ENCODE measurements at places on chromosomes 6 and 20.

DNA sequence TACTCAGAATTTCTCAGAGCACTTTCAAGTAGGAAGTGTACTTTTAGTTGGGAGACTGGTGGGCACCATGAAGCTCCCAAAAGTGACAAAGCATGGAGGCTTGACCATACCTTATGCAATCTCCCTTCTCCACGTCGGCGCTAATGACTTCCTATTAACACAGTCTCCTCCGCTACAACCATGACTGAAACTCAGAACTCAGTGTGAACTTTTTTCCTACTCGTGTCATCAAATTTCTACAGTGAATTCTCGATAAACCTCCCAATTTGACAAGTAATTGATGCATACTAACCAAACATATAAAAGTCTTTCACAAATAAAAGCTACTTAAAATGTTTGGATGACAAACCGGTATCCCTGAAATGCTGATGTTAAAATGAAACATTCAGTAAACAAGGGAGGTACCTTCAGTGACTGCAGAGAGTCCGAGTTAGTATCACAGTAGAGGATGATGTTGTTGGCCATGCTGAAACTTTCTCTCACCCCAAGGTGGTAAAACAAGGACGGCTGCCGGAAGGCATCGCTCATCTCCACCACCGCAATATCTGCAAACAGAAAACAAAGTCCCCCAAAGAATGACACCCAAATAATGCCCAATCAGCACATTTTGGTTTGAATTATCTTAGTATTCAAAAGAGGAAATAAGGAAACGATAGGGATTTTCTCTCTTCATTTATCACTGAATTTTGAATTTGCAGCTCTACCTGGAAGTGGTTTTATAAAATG, 72.1 kb downstream of the MAP3K5 start:
- DNase-seq = no peak

- DNase-seq = no peak
These were observed 91.3 kb downstream of the PSMB1 start for GRCh38 chr6:170461556-170462365.

GRCh38 chr20:36465109-36466080, 75.9 kb upstream of the MYL9 start:
- peak; percentile 87 for DNase-seq

DNA sequence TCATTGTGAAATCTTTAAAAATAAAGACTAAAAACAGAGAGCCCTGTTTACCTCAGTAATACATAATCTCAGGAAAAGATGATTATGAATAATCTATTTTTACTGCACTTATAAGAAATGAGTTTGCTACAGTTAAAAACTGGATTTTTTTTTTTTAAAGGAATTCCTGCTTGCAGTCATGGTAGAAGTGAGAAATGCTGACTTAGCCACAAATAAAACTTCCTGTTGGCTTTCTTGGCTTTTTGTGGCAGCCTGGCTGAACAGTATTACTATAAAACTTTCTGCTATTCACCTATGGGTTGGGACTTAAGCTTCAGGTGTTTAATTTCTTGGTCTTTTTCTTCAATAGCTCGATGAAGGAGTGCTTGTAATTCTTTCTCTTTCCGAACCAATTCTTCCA, 12.0 kb upstream of the MAP7 start:
- DNase-seq = no peak

GRCh38 chr20:10448270-10449156, 13.4 kb downstream of the SLX4IP start:
- DNase-seq = no peak

DNA sequence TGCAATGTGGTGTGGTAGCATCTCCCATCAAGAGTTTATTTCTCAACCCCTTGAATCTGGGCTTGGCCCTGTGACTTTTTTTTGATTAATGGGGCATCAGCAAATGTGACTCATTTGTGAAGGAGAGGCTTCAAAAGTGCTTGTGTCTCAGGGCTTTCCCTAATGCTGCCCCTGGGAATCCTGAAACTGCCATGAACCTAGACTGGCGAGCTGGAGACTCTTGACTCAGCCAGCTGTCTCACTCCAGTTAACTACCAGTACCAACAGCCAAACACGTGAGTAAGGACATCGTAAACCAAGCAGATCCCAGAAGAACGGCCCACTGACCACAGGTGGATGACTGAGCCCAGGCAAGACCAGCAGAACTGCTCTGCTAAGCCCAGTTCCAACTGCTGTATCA, 72.8 kb upstream of the ADTRP start:
- peak; percentile 98 for DNase-seq

DNA sequence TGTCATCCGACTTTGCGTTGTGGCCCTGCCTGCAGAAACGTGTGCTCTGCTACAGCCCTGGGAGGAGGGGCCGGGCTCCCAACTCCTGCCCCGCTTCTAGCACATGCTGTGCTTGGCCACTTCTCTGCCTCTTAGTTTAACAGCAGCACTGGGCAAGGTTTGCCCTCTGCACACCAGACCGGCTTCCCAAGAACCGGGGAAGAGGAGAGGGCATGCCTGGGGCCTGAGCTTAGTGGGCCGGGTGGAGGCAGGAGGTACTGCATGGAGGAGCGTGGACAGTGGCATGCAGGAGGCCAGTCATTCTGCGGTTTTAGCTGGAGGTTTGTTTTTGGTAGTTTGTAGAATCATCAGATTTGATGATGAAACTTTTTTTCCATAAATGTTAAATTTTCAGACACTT, 45.5 kb downstream of the CEP43 start:
- DNase-seq = no peak

- DNase-seq = no peak
These were observed 53.7 kb downstream of the JARID2 start for GRCh38 chr6:15299430-15300131.

- DNase-seq = no peak
These were observed 9.3 kb upstream of the ARID1B start for GRCh38 chr6:156767603-156768467.

DNA sequence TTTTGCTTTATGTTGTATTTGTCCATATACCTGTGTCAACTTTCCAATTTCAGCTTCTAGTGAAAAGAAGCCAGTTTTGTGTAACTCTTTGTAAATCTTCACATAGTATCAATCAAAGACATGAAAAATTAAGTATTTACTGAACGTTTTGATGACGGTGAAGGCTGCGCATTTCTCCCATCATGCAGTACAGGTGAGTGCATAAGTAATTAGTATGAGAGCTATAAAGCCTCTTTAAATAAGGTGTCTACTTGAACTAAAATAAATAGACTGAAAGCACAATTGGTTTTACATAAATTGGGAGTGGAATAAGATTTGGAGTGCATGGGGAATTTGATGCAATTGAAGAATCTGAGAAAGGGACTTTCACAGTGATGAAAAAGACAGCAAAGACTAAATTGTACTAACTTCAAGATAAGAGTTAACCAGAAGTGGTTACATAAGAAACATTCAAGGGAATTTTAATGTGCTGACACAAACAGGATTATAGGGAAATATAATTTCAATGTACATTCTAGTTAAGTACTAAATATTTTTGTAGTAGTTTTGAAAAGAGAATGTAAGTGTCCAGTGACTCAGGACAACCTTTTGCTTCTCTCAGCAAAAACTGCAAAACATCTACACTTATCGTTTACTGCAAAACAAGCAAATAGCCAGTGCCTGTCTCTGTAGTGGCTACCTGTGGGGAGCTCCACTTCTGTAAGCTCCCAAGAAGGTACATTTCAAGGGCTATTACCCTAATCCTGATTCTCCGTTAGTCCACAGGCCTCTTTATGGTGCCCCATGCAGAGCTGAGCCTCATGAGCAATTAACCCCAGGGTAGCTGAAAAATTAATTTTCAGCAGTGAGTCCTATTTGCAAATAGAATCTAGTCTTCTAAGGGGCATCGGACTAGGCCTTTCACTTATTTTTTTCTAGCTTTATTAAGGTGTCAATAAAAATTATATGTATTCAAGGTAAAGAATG, 13.0 kb downstream of the TENT5A start:
- no peak for DNase-seq

GRCh38 chr6:45836984-45837383, 178.7 kb downstream of the CLIC5 start:
- no peak for DNase-seq

DNA sequence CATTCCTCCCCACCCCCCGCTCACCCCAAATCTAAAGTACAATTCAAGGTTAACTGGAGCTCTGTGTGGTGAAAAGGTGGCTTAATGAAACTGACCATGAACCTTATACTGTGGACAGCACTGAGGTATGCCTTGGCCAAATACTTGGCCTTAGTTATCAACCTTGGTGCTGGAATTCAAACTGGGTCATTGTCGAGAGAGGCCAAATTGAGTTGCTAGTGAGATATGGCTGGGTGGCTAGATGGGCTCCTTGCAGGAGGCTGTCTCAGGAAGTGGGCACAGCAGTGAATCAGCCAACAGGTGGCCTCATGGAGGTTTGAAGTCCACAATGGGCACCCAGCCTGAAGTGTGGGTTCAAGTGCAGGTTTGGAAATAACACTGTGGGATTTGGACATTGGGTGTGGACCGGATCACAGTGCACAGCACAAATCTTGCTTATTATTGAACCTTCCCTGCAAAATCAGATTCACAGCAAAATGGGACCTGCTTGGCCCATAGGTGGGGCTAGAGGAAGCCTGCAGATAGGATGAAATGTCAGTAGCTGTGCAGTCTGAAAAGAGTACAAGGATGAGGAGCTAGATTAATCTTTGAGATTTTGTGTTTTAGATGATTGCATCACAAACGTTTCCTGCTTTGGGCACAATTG, 5.6 kb upstream of the BTBD3 start:
- no peak for DNase-seq

DNA sequence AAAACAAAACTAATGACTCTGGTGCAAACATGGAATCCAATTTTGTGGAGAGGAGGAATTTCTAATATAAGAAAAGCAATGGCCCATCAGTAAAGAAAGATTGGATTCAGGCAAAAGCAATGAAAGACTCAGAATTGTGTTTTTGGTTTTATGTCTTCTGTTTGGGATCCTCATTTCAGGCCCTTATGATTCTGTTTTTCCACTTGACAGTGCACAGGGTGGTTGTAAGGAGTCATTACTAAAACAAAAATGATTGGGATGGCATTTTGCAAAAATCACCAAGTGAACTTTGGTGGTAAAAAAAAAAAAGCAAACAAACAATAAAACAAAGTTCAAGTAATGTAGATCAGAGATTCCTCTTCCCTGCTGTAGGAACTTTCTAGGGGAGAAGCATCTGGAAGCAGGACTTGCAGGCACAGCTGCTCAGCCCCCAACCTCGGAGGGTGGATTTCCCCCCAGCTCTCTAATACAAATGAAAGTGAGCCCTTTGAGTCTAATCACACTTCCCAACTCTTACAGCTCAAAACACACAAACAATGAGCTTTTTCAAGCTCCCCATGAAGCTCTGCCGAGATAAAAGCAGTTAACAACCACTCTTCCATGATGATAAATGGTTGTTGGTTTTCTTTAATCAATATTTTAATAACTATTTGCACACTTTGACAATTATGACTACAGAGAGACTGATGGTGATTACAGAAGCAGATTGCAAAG, 177.7 kb downstream of the ZDHHC14 start:
- no peak for DNase-seq

- no peak for DNase-seq
These were observed 47.2 kb downstream of the FILIP1 start for GRCh38 chr6:75446241-75446880.

DNA sequence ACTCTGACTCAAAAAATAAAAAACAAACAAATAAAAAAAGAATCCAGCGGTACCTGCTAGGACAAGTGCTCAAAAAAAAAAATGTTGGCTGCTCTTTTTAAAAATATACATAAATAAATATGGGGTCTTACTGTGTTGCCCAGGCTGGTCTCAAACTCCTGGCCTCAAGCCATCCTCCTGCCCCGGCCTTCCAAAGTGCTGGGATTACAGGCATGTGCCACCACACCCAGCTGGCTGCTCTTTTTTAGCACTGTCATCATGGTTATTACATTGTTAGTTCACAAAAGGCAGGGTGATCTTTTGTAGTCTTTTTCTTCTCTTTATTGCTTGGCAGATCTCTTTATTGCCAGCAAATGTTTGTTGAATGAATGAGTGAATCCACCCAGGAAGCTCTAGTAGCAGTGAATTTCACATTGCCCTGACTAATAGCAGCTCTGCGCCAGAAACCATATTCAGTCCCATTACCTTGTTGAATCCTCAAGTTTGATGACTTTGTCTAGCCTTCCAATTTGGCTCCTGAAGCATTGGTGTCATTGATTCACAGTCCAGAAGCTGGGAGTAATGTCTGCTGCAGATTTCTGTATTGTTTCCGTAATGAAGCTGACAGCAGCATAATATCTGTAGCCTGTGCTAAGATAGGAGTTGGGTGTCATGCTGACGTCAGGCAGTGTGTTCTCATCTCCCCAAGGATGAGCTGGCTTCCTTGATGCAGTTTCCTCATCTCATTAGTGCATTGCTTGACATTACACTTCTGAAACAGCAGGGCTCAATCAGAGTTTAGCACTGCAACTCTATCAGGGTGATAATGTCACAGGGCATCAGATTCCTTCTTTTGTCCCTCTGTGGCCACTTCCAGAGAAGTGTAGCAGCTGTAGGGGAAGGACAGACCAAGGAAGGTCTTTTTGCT, 84.9 kb upstream of the TGM3 start:
- no peak for DNase-seq

DNA sequence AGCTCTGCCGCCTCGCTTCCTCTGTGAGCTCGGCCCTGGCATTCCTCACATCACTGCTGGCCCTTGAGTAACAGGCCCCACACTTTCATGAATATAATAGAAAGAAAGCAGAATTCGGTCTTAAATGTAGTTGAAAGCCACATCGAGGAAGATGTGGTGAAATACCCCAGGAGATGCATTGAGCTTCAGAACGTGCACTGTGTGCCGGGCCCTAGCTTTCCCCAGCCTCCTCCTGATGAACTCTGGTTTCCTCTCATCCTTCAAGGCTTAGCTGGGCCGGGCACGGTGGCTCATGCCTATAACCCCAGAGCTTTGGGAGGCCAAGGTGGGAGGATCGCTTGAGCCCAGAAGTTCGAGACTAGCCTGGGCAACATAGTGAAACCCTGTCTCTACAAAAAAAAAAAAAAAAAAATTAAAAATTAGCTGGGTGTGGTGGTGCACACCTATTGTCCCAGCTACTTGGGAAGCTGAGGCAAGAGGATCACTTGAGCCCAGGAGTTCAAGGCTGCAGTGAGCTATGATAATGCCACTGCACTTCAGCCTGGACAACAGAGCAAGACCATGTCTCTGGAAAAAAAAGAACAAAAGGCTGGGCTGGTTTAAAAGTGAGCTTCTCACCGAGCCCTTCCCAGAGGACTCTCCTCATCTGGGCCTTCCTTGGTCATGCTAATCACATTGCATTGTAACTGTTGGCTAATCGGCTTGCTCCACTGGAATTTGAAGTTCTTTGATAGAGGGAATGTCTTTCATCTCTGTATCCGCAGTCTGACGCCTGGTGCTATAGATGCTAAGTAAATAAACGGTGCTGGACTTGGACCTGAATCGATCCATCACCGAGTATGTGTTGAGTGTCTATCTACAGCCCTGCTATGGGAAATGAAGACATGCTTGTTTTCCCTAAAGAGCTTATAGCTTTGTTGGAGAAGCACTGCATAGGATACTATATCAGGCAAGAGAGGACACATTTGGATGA, 43.8 kb upstream of the FOXQ1 start:
- no peak for DNase-seq

GRCh38 chr20:54205450-54205849, 2.4 kb upstream of the PFDN4 start:
- no peak for DNase-seq

GRCh38 chr20:16694161-16694560, 35.7 kb upstream of the SNRPB2 start:
- DNase-seq = no peak

GRCh38 chr6:145947108-145947720, 16.9 kb downstream of the SHPRH start:
- no peak for DNase-seq
